ENCODE measurements at places on chromosomes 3 and 15.

- no peak for DNase-seq
Measured at GRCh38 chr3:187519428-187519890, 150.7 kb downstream of the SST start.

DNA sequence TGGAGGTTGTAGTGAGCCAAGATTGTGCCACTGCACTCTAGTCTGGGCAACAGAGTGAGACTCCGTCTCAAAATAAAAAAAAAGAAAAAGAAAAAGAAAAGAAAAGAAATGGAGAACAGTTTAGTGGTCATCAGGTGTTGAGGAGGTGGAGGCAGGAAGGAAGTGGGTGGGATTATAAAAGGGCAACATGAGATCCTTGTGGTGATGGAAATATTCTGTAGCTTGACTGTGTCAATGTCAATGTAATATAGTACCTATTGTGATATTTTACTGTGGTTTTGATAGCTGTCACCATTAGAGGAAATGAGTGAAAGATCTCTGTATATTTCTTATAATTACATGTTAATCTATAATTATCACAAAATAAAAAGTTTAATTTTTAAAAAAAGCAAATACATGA, 60.8 kb downstream of the TRAT1 start:
- DNase-seq: no peak

DNA sequence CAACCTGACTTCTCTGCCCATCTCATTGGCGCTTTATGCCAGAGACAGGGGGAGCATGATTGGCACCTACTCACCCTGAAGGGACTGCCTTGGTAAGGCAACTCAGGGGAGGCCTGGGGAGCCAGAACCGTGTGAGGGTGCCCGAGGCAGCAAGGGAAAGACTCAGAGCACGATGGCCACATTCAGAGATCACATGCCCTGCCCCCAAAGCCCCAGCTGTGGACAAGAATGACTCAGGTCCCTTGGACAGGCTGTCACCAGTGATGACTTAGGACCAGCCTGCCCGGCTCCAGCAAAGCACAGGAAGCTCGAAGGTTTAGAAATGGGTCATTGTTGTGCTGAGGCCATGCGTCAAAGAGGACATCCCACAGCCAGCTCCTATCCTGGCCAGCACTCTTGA, 49.1 kb upstream of the LIMD1 start:
- DNase-seq: peak; percentile 41

- DNase-seq: no peak
Measured at GRCh38 chr15:58383876-58384275, 47.9 kb upstream of the LIPC start.

DNA sequence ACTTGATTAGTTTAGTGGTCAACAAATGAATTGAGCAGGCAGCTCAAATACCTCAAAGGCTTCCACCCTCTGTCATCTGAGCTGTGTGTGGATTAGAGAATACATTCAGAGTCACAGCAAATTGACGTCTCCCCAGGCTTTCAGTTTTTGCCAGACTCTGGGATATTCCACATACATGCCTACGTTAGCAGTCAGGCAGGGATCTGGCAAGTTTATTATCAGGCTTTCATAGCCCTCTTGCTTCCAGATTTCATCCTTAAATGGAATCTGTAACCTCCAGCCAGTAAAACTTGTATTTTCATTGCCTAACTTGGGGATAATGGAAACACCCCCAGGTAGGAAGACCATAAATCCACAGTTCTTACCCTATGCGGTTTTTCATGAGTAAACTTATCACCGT, 115.9 kb downstream of the RASA2 start:
- no peak for DNase-seq

GRCh38 chr3:32009101-32009500, 27.6 kb downstream of the ZNF860 start:
- DNase-seq: peak; percentile 92
